ENCODE measurements at places on chromosomes 5 and 9.

- DNase-seq = peak; percentile 55
Observed at GRCh38 chr9:82732928-82733327, 330.0 kb downstream of the RASEF start.

DNA sequence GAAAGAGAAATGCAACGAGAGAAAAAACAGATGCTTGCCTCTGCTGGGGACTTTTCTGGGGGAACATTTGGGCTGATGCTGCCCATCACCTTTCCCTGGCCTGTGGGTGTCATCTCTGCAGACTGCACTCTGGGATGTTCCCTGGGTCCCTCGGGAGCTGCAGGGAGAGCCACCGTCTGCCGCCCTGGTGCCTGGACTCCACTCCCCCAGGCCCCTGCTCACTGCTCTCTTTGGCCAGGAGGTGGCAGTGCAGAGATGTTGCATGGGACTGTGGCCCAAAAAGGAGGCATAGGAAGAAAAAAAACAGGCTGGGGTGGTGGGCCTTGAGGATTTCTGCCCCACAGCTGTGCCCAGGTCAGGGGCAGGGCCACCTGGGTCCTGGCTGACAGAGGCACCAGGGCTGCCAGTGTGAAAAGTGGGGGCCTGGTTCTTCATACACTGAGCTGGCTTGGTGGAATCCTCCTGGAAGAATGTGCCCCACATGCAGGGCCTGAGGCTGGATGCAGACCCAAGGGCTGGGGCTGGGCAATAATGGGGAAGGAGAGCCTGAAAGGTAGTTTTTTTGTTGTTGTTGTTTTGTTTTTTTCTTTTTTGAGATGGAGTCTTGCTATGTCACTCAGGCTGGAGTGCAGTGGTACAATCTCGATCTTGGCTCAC, 353.6 kb downstream of the SLIT3 start:
- DNase-seq = peak; percentile 51

DNA sequence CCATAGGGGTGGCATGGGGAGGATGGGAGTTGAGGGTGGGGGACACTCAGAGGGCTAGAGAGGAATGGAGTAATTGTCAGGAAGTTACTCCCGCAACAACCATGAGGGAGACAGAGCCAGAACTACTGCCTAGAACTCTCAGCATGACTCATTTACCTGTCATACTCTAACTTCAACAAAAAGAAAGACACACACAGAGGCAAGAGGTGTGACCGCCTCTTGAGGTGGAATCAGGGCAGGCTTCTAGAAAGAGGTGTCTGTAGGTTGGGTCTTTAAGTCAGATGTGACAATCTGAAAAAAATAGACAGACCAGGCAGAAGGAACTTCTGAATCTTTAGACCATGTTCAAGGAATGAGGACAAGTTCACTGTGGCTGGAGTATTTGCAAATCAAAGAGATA, 73.4 kb downstream of the GABBR2 start:
- DNase-seq = no peak

DNA sequence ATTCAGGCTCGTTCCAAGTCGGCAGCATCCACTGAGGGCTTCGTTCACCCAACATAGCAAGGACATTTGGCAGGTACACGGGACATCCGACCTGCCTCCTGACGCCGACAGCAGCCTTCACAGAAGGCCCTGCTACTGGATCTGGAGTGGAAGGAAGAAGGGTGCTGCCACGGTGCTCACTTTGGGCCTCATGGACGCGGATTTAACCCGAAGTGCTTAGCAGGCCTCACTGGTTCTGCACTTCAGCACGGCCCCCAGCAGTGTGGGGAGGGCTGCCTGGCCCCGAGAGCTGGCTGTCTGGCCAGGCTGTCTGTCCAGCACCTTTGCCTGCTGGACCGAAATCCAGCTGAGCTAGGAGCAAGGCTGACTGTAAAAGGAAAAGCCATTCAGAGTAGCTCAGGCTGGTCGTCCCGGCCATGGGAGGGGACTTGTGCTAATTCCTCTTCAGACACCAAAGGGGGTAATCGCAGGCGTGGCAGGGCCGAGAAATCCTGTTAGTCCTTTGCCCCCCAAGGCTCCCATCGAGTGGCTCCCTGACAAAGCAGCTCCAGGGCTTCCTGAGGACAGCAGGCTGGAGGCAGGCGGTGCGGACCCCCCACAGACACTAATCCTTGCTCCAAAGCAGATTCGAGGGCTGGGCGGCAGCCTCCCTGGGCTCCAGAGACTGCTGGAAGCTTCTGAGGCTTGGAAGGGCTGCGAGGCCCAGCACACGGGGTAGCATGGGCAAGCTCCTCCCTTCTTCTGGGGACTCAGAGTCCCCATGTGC, 11.1 kb upstream of the RXRA start:
- DNase-seq = peak; percentile 28

GRCh38 chr9:88651682-88652633, 117.0 kb downstream of the NXNL2 start:
- peak; percentile 89 for DNase-seq

DNA sequence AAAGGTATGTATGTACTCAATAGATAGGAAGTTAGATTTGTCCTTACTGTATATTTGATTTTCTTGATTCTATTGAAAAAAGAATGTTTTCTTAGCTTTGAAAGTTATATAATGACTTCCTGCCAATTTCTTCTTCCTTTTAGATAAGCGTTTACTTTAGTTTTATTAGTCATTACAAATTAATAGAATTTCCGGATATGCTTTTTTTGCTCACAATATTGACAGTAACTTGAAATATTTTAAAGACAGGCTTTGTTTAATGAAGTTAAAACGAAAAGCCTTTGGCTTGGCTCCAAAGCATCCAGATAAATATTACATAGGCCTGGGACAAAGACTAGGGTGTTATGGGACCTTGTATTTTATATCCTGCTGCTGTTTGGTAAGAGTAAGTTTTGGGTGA, 49.5 kb downstream of the CWC27 start:
- no peak for DNase-seq

- peak; percentile 95 for DNase-seq
Observed at GRCh38 chr5:39424736-39425637, at the start of gene DAB2. Gene DAB2, minus strand, starts transcription at chr5:39424980. Its CDS starts 30,660 bp downstream, at chr5:39394320.

DNA sequence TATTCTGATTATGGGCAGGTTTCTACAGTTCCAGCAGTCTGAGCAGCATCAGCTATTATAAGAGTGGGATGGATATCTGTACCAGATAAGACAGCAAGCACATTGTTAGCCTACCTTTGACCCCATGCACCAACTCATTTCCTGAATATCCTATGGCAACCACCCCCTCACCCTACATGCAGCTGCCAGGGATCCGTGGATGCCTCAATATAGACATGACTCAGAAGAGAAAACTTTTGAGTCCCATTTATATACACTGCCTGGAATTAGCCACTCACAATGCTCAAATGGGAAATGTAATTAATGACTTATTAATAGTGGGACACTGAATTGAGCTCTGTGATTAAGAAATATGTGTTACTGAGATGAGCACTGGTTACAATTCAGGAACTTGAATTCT, 124.4 kb downstream of the SSBP2 start:
- DNase-seq = peak; percentile 26

DNA sequence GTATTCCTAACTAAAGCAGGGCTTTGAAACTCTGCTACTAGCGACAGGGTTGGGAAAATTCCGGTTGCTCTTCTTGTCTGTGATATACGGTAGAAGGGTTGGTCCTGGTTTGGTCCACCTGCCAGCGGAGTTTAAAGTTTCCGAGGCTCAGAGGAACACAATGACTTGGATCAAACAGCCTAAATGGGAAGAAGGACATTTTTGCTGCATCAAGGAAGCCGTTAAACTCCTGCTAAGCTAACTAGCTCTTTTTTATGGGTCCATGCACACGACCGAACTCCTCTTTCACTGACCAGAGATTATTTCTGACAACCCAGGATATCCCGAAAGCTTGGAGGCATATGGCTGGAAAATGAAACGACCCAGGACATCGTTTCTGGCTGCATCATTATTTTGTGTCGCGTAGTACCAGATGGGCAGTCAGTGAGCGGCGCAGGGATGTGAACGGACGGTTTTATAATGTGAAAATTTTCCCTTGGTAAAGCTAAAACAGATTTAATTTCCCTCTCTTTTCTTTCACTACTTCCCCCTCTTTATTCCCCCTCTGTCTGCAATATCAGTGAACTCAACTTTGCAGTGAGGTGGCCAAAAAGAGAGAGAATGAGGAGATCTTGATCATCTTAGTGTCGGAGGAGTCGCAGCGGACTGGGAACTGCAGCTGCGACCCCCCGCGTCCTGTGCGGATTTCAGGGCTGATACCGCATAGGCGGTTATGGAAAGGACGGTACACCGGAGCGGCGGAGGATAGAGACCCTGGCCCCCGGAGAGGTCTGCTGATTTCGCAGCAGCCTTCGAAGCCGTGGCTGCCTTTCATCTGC, at the start of gene LURAP1L:
Gene LURAP1L, plus strand, starts transcription at position 160 of the 818 bp plus-strand sequence. CDS start 696 bp downstream, outside the sequence.
- peak; percentile 83 for DNase-seq

GRCh38 chr5:92849756-92850155, 731.3 kb downstream of the NR2F1-AS1 start:
- DNase-seq = no peak

GRCh38 chr5:166014256-166014655, 2277.2 kb upstream of the WWC1 start:
- no peak for DNase-seq

DNA sequence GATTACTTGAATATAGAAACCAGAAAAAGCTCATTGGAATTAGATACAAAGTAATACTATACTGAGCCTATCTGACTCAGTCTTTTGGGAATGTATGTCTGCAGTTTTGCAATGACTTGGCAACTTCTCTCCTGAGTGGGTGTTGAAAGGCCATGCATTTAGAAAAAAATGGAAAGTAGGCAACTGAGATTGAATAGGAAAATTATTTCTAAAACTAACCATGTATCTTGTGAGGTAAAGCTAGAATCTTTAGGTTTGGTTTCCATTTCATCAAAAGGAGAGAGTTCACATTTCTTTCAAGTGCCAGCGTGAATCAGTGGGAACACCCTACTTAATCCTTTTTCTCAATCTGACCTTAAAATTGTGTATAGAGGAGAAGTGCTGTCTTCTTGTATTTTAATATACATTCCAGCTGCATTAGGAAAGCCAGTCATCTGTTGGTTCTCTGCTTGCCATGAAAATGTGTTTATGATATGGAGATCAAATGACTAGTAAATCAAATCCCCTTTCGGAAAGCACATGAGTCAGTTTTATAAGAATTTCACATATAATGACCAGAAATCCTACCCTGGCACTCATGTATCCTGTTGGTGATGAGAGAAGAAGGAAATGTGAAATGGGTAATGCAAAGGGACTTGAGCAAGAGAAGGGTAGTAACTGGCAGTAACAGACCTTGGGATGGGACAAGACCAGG, 30.4 kb downstream of the NFX1 start:
- no peak for DNase-seq

GRCh38 chr5:134993161-134993560, 25.5 kb downstream of the CATSPER3 start:
- DNase-seq = no peak

DNA sequence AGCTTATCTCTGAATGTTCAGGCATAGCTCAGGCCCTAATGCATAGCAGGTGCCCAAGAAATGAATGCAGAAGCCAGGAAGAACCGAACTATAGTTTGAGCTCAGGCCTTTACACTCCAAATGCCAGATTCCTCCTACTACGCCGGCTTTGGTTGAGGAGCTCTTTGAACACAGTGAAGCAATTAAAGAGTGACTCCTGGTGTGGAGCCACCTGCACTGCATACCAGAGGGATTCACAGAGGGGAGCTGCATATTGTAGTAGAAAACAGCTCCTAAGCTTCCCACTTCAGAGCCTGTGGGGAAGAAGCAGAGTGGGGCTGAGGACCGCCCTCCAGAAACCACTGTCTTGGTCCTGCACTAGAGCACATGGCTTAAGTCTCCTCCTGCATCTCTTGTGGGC, 14.5 kb upstream of the KCNMB1 start:
- no peak for DNase-seq

DNA sequence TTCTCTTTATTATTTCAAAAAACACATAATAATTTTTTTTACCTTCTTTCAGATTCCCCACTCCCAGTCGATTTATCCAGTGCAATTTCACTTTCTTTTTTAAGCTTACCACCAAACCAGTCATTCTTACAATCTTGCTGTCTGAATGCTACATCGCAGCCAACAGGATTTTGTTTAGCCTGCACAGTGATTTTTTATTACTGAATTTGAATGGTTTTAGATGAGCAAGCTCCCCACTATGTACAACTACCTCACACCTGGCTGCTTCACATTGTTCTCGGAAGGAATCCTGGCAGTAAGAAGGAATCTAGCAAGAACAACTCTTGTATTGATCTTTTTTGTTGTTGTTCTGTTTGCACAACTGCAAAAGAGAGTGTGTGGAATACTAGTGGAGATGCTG, 668.1 kb upstream of the WWC1 start:
- DNase-seq = no peak

DNA sequence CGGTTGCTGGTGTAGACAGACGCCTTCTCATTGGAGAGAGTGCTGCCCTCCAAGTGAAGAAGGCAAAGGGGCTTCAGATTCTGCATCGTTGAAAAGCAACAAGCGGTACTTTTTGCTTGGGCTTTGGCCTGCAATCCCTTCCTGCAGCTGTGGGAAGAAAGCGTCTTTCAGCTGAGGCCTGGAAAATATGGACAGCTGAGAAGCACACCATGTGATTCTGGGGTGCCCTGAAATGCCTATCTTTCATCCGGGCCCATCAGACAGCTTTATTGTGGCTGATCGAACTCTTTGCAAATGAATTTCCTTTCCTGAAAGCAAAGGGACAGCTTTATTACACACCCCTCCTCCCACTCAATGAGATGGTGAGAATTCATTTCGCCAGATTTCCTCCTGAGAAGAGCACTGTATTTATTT, 74.0 kb downstream of the NSG2 start:
- DNase-seq = no peak

DNA sequence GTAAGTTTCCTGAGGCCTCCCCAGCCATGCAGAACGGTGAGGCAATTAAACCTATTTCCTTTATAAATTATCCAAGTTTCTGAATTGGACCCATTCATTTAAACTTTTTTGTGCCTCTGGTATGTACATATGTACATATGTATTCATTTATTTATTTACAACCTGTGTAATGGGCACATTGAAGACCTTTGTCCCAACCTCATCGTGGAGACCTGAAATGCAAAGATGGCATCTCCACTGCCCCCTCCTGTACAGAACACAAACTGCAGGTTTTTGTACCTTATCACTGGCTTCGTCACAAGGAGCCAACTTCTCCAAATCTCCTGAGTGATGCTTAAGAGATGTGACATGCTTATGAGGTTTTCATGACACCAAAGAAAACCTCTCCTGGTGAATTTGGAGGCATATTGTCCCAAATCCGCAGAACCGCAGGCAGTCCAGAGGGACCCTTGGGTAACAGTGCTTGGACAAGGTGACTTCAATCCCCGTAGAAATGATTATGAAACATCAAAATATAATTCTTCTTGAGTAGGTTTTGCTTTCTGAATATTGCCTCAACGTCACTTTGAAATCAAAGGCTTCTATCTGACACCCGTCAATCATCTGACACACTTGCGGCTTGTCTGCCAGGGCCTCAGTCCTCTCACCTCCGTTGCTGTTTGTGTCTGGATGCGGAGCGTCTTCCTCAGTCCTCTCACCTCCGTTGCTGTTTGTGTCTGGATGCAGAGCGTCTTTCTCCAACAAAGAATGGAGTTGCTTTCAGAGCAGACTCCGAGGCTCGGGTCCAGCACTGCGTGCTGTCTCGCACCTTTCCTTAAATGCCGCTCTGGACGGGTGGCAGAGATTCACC, 135.0 kb upstream of the IRX4 start:
- DNase-seq = no peak

- DNase-seq = no peak
Observed at GRCh38 chr5:143759396-143760130, 52.4 kb upstream of the HMHB1 start.

Data from right hindlimb (tissue), 1 donor.